Fibroblast of skin of abdomen (primary cell): ENCODE measurements at places on chromosomes 7 and 10.

DNA sequence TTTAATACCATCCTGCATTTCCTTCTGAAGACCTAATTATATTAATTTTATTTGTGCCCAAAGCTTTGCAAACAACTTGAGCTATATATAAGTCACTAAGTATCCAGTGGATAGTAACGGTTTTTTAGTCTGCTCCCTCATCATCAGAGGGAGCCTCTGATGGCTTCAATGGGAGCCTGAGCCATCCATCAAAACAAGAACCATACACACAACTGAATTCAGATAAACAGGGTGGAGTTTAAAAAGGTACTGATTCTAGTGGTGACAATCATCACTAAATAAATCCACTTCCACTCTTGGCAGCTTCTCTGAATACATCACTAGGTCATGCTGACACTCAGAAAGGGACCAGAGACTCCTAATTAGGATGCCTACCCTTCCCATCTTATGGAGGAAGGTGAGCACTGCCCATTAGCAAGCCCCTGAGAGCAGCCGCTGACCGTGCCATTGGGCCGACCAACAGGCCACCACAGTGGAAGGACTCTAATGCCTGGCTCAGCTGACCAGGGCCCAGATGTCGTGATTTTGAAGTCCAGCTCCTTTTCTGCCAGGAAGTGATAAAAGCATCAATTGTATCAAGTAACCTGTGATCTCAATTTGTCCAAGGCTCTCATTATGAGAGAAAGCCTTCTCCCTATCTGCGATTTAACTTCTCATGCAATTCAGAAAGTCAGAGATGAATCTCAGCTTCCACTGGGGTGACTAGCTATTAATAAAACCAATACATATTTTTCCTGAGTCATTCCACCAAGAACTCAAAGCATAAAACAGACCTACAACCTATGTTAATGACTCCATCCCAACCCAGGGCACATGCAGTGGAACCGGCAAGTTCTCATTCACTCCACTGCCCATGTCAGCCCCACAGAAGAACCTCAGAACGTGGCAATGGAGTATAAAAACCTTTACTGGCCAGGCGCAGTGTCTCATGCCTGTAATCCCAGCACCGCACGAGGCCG lies 13.1 kb downstream of the VOPP1 start:
- DNase-seq, result no peak

- DNase-seq, result no peak
Measured at GRCh38 chr10:118458957-118459641, 117.0 kb upstream of the FAM204A start.

- DNase-seq, result no peak
Measured at GRCh38 chr7:29505931-29506330, 57.7 kb upstream of the PRR15 start.

DNA sequence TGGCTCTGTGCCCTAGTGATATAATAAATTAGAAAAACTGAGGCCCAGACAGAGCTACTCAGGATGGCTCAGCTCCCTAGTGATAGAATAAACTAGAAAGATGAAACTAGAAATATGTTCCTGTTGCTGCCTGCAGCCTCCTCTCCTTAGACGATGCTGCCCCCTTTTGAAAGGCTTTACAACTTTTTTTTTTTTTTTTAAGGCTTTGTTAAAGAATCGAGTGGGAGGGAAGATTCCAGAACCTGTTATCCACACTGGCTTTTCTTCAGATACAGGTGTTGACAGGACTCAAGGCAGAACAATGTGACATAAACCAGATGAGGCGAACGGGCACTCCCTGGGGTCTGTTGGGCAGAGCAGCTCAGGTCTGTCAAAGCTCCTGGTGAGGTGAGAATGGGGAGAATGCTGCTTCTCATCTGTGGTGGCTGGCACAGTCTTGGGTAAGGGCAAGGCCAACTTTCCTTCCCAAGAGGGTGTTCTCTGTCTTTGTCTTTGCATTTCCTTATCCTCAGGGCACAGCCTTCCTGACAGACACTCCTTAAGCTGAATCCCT lies 175.1 kb downstream of the COBL start:
- peak; percentile 33 for DNase-seq

DNA sequence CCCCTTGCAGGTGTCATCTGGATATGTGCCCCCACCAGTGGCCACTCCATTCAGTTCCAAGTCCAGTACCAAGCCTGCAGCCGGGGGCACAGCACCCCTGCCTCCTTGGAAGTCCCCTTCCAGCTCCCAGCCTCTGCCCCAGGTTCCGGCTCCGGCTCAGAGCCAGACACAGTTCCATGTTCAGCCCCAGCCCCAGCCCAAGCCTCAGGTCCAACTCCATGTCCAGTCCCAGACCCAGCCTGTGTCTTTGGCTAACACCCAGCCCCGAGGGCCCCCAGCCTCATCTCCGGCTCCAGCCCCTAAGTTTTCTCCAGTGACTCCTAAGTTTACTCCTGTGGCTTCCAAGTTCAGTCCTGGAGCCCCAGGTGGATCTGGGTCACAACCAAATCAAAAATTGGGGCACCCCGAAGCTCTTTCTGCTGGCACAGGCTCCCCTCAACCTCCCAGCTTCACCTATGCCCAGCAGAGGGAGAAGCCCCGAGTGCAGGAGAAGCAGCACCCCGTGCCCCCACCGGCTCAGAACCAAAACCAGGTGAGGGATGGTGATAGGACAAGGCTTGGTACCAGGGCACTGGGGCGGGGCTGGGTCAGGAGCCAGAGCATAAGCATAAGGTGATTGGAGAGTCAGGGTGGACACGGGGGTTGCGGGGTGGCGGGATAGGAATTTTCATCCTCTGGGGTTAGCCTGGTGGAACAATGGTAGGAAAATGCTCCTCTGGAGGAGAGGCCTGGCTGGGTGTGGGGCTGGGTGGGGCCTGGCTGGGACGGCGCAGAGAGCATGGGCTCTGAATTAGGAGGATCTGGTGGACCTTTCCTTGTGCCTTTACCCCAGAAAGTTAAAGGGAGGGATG lies 1.9 kb downstream of the ZYX start:
- DNase-seq, result no peak

- DNase-seq, result no peak
Measured at GRCh38 chr7:78170815-78171214, 372.2 kb downstream of the PHTF2 start.

GRCh38 chr10:46268076-46268881 lies 18.5 kb upstream of the ANTXRL start:
- no peak for DNase-seq

GRCh38 chr7:134686786-134687185 lies 40.1 kb downstream of the BPGM start:
- DNase-seq, result peak; percentile 44

GRCh38 chr7:48421357-48421756 lies 250.1 kb downstream of the ABCA13 start:
- peak; percentile 36 for DNase-seq

DNA sequence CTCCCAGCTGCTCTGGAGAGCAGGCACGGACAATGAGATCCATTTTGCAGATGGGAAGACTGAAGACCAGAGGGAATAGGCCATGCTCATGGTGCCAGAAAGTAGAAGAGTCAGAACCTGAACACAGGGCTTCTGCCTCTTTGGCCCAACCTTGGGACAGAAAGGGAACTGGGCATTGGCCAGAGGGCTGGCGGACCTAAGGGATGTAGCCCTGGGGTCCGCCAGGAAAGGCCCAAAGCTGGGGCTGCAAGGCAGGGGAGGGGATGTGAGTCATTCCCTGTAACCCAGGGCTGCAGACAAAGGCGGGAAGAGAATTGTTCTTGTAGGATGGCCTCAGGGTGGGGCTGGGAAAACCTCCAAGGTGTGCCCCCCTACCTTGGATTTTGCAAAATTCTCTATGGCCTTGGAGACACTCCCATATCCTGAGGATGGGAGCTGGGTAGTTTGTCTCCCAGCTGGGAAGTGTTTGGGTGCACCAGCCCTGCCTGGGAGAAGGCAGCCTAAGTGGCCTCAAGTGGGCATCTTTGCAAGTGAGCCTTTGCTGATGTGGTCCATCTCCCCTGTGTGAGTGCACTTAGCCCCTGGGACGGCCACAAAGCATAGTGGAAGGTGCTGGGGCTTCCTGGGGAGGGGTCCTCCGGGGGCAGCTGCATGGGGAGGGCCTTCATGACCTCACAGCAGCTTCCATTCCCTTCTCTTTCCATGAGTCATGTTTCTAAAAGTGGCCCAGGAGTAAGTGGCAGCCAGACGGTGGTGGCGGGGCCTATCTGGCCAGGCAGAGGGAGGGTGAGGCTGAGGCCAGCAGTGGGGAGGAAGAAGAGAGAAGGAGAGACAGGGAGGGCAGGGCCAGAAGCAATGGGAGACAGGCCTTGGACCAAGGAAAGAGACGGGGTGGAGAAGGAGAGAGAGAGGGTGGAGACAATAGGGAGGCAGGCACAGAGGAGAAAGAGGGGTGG lies 9.2 kb downstream of the AQP1 start:
- peak; percentile 54 for DNase-seq

DNA sequence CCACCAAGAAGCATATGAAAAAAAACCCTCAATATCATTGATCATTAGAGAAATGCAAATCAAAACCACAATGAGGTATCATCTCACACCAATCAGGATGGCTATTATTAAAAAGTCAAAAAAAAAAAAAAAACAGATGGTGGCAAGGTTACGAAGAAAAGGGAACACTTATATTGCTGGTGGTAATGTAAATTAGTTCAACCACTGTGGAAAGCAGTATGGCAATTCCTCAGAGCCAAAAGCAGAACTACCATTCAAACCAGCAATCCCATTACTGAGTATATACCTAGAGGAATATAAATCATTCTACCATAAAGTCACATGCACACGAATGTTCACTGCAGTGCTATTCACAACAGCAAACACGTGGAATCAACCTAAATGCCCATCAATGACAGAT lies 46.0 kb downstream of the CNOT4 start:
- no peak for DNase-seq

DNA sequence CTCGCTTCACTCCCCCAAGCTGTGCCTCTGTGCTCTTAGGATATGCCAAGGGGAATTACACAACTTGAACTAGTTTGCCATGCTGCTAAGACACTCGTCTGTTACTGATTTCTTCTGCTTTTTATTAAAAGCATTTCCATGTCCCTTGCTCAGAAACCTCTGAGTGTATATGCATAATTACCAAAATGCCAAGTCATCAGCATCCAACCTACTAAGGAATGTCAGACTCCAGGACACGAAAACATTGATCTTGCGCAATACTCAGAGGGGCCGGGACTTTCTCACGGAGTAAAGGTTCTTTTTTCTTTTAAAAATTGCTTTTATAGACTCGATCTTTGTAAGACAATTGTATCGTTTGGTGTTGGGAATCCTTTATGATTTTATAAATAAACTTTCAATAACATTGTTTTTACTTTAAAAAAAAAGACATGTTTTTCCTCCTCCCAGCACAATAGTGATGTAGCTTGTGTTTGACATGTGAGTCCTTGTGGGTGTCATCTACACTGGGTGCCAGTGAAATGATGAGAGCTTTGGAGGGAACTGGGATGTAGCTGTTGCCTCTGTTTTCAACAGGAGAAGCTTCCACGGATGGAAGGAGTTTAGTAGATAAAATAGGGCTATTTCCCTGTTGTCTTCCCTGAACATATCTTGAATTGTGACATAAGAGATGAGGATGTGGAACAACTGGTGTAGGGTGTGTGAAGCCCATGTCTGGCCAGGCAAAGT lies 43.6 kb downstream of the CNNM1 start:
- peak; percentile 79 for DNase-seq

- no peak for DNase-seq
Measured at GRCh38 chr7:126658684-126659083, 594.1 kb downstream of the GRM8 start.

DNA sequence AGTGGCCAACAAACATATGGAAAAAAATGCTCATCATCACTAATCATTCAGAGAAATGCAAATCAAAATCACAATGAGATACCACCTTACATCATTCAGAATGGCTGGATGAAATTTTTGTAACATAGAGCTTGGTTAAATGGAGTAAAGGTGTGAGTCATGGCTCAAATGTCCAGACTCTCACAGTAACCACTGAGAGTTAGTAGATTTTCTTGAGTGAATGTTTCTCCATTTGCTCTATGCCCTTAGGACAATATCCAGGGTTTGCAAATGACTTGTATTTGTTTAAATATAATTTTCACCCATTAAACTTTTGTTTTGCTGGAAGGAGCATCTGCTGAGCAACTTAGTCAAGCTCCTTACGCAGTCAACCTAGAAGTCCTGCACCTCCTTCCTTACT lies 967.2 kb downstream of the XPNPEP1 start:
- no peak for DNase-seq

DNA sequence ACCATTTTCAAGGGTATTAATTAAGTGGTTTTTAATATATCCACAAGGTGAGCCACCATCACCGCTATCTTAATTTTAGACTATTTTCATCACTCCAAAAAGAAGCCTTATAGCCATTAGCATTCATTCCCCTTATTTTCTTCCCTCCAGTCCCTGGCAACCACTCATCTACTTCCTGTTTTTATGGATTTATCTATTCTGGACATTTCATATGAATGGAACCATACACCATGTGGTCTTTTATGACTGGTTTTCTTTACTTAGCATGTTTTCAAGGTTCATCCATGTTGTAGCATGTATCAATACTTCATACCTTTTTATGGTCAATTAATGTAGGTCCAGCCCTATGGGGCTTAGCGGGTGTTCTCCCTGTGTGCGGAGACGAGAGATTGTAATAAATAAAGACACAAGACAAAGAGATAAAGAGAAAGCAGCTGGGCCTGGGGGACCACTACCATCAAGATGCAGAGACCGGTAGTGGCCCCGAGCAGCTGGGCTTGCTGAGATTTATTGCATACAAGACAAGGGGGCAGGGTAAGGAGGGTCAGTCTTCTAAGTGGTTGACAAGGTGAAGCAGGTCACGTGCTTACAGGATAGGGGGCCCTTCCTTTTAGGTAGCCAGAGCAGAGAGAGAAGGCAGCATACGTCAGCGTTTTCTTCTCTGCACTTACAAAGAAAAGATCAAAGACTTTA lies 14.6 kb downstream of the WBP1L start:
- DNase-seq, result no peak

GRCh38 chr7:6160191-6160623 lies 112.2 kb downstream of the CYTH3 start:
- peak; percentile 85 for DNase-seq

GRCh38 chr7:38492010-38492409 lies 139.2 kb downstream of the AMPH start:
- DNase-seq, result no peak

GRCh38 chr7:43700646-43701499 lies 28.4 kb downstream of the COA1 start:
- no peak for DNase-seq
